ENCODE measurements at places on chromosomes 3 and 15. TPM values are rescaled to one million over a fixed set of nuclear protein-coding genes. Genes with fewer than 3 reads are reported as not detected.

The MINDY2 gene
- 29.0 TPM for polyA plus RNA-seq

The WDR93 gene
- 2.4 TPM for polyA plus RNA-seq

The FES gene
- polyA plus RNA-seq = 13.9 TPM

The ADCY5 gene
- polyA plus RNA-seq = 12.8 TPM

The NR2F2 gene
- 350 TPM for polyA plus RNA-seq
